GOT3 (cell line): ENCODE measurements at places on chromosomes 12 and 14.

DNA sequence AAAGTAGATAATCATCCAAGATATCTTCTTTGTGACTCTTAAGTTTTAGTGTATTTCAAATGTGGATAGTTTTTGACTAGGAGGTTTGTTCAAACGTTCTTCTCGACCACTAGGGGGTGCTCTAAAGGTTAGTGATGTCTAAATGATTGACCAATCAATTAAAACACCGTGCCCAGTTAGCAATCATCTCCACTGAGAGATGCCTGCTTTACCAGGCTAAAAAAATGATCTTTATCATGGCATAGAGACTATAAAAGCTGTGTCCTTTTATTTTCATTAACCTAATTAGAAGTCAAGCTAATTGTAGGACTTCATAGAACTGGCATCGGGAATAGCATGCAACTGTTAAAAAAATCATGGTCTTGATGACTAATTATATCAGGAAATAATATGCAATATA is 153.9 kb downstream of the PRKCH start:
- no peak for DNase-seq

DNA sequence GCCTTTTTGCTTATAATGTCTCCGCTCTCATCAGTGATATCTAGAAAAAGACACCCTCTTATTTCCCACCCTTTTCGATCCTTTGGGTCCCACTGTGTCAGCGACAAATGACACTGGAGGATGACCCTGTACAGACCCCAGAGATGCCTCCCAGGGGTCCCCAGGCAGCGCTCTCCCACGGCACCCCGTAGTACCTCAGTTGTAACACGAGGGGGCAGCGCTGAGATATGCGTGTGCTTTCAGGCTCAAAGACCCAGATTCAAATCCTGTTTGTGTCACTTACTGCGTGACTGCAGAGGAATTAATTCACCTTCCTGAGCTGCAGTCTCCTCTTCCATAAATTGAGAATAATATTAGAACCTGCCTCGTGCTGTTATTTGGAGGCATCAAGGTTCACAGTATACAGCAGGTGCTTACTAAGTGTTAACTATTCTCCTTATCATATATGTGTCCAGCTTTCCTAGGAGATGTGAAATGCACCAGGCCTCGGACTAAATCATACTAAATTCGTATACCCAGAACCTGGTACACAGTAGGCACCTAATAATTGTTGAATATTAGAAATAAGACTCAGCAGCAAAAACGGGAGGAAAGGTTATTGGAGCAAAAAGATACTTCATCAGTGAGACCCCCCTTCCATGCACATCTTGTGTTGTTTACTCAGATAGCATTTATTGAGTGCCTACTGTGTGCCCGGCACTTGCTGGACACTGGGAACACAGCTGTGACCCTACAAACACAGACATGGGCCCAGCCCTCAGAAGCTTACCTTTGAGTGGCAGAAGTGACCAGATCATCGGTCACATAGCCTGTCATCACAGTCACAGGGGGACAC is 99.9 kb downstream of the PHETA1 start:
- DNase-seq: no peak

- no peak for DNase-seq
These were observed 256.6 kb downstream of the CPNE8 start for GRCh38 chr12:38648813-38649212.

- no peak for DNase-seq
These were observed 209.3 kb downstream of the TTC8 start for GRCh38 chr14:89033756-89034155.

DNA sequence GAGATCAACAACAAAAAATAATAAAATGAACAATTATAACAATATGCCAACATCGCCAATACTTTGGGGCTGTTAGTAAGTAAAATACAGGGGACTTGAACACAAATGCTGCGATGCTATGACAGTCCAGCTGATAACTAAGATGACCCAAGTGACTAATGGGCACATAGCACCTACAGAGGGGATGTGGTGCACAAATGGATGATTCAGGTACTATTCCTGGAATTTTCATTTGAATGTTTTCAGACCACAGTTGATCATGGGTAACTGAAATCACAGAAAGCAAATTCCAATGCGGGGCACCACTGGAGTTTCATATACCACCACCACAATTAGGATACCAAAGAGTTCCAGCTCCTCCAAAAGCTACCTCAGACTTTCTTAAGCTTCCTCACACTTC is 82.9 kb downstream of the RCOR1 start:
- DNase-seq: no peak

GRCh38 chr14:96065661-96066459 is 26.7 kb downstream of the C14orf132 start:
- no peak for DNase-seq

- DNase-seq: no peak
These were observed 40.7 kb upstream of the HDAC7 start for GRCh38 chr12:47860279-47860841.

DNA sequence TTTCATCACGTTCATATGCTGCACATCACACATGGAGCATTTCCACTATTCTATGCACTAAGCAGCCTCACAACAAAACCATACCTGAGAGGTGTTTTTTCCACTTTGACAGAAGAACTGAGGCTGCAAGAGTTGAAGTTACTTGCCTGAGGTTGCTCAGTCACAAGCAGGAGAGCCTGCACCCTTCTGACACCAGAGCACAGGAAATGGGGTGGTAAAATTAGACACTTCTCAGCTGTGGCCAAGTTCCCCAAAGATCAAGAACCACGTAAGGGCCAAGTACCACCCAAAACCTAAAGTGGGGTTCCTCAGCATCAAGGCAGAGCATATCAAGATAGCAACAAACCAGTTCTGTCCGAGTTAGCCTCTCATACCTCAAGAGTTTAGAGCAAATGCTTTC is 185.8 kb downstream of the CAPZA3 start:
- DNase-seq: no peak

DNA sequence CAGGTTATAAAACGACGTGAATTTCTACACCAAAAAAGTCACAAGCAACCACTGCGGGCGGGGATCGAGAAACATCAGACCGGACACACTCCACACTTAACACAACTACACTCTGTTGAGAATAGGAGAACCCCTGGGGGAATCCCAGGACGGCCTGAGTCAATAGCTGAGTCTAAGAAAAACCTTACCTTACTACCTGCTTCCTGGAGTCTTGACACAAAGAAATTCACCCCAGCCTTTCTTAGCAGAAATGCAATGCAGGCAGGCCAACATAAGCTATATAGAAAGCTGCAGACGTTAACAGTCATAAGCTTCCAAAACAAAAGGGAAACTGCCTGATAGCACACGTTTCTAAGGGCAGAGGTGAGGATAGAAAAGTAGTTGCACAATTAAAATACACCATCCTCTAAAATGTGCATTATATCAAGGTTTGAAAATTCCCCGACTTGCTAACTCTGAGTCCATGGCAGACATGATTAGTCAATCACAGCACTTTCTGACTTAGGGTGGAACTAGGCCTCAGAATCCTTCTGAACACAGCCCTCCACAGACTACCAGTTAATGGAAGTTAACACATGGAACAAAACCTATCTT is 68.0 kb downstream of the CCDC88C start:
- DNase-seq: no peak
